ENCODE measurements at places on chromosomes 11 and 22.

GRCh38 chr11:79329561-79329960 lies 111.3 kb downstream of the TENM4 start:
- no peak for DNase-seq

DNA sequence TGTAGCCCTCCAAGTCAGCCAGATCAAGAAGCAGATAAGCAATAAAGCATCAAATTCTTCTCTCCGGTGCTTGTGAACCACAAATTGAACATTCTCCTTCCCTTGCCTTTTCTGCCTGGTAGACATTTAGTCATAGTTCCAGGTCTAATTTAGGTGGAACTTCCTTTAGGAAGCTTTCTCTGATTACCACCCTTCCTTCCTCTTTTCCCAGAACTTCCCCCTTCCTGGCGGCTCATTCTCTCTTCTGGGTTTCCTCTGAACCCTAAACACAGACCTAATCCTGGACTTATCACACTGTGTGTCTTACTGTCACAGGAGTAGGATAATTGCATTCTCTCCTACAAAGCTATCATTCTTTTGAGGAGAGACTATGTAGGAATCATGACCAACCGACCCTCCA lies 61.9 kb downstream of the RCN1 start:
- no peak for DNase-seq

DNA sequence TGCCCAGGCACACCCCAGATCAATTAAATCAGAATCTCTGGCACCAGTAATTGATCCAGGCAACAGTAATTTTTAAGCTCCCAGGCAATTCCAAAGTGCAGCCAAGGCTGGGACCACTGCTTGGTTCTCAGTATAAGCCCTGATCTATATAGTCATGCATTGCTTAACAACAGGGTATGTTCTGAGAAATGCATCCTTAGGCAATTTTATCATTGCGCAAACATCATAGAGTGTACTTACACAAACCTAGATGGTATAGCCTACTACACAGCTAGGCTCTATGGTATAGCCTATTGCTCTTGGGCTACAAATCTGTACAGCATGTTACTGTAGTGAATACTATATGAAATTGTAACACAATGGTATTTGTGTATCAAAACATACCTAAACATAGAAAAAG lies 651 bp upstream of the C11orf42 start:
- no peak for DNase-seq

- no peak for DNase-seq
Observed at GRCh38 chr22:50622723-50623327, 5.1 kb downstream of the ARSA start.

DNA sequence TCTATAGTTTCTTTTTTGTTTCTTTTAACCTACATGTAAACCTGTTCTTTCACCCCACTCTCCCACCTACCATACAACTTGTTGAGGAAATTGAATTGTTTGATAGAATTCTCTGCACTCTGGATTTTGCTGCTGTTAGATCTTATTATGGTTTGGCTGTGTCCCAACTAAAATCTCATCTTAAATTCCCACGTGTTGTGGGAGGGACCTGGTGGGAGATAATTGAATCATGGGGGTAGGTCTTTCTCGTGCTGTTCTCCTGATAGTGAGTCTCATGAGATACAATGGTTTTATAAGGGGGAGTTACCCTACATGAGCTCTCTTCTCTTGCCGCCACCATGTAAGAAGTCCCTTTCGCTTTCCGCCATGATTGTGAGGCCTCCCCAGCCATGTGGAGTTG lies 15.0 kb upstream of the PITPNB start:
- no peak for DNase-seq

- peak; percentile 25 for DNase-seq
Observed at GRCh38 chr11:35344681-35345574, 74.4 kb downstream of the SLC1A2 start.

DNA sequence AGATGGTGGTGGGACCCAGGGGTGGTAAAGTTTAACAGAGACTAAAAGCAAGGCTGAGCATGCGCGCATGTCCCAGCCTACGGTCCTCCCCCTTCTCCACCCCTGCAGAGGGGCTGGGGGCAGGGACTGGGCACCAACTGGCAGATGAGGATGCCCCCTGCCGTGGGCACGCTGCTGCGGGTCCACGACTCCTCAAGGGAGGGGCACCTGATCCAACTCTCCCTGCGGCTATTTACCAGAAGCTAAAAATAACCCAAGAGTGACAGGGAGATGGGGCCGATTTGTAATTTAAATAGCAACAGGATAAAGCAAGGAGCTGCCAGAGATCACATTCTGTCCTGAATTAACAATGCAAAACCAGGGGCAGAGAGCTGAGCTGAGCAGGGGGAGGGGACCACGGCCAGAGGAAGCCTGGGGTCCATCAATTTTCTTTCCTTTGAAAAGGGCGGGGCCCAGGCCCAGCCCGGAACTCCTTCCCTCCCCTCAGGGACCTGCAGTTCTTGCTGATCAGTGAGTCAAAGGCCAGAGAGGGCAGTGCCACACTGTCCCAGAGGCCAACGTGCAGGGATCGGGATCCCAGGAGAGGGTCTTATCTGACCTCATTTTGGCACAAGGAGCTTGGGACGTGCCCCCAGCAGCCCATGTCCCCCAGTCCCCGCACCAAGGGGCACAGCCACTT lies 8.1 kb upstream of the DGKZ start:
- peak; percentile 33 for DNase-seq

DNA sequence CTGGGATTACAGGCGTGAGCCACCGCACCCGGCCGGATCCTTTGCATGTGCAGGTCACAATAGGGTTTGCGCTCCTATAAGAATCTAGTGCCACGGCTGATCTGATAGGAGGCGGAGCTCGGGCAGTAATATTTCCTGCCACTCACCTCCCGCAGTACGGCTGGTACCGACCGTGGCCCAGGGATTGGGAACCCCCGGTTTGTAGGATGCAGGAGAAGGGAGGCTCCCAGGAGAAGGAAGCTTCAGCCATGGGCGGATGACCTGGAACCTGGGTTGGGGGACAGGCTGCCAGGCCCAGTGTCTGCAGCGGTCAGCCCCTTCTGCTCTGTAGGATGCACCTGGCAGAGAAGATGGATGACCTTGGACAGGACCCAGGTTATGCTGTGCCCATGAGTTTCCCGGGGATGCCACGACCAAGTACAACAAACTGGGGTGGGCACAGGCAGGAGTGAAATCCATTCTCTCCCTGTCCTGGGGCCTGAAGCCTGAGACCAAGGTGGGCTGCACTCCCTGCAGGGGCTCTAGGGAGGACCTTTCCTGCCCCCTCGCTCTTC lies 818.9 kb downstream of the BRD1 start:
- DNase-seq: no peak

- DNase-seq: no peak
Observed at GRCh38 chr11:46240371-46240770, 37.1 kb upstream of the CREB3L1 start.

DNA sequence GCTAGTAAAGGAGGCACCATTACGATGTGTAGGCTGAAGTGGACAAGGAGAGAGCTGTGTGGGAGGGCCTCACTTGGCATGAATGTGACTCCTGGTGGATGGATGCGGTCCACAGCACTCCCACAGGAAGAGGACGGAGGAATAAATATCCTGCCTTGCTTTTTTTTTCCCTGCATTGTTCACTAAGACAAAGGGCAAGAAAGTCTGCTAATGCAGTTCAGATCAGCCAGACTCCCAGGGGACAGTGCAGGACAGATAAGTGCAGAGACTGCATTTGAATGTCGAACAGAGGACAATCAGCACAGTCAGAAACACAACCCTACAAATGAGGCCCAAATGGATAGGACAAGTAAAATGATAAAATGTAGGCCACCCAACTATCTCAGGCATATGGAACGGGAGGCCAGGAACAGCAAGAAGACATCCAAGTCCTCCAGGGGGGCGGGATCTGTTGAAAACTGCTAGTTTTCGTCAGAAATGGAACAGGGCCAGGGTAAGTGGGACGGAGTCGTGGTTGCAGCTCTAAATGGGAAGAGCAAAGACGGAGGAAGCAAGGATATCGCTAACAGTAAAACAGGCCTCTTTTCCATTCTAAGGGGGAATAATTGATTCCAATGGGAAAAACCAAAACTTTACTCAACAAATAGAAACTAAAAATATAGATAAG lies 25.2 kb upstream of the OR8B8 start:
- DNase-seq: no peak

All from globus pallidus (tissue), 1 donor.